ENCODE measurements at places on chromosomes 4 and X.

GRCh38 chr4:156388826-156389225 lies 435.2 kb upstream of the CTSO start:
- peak; percentile 33 for DNase-seq

DNA sequence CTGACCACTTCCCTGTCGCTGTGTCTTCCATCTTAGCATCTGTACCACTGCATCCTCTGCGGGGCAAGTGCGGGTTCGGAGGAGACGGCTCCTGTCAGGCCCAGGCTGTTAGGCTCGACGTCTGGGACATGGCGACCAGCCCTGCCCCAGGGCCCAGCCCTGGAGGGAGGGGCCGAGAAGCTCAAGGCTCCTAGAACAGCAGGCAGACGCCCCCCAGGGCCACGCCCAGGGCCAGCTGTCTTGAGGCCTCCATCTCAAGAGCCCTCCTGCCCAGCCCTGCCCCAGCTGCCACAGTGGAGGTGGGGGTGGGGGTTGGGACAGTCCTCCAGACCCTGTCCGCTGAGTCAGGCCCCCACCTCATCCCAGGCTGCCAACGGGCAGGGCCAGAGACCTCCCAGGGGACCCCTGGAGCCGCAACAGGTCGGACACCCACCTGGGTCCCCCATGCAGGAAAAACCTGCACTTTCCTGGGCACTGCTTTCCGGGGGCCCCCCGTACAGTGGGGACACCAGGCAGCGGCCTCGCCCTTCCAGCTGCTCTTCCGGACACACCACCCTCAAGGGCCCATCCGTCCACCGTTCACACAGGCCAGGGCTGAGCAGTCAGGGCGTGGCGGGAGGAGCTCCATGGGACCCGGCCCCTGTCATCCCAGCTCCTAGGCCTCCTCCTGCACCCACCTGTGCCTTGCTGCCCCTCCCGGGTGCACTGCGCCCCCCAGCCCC lies 83.1 kb downstream of the FAM53A start:
- DNase-seq, result no peak

DNA sequence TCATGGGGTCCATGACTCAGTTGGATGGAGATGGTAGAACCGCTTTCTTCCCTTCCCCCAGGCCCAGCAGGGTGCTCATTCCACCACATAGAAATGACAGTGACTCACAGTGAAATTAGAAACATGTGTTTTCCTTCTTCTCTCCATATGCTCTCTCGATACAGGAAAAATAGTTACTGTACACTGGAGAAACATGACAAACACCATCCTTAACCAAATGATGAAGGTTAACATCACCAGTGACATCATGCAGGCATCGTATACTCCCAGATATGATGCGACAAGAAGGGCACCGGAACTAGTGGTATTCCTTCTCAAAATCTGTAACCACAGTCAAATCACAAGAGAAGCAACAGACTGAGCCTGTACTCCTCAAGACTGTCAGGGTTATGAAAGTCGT lies 11.7 kb upstream of the RAB40A start:
- peak; percentile 88 for DNase-seq

DNA sequence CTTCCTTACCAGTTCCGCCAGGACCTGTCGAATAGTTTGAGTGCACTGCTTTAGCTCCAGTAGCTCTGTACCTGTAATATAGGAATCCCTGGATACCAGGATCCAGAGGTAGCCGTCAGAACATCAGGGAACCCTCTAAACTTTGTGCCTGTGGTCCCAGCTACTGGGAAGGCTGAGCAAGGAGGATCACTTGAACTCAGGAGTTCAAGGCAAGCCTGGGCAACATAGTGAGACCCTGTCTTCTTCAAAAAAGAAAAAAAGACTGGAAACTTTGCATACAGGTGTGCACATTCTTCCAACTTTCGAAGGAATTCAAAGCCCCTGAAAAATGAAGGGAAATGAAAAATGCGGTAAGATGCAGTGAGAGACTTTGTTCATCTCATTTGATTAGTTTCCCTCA lies 32.6 kb upstream of the FAM193A start:
- no peak for DNase-seq

- DNase-seq, result peak; percentile 16
These were observed 1240.7 kb downstream of the C4orf33 start for GRCh38 chr4:130336585-130337217.

DNA sequence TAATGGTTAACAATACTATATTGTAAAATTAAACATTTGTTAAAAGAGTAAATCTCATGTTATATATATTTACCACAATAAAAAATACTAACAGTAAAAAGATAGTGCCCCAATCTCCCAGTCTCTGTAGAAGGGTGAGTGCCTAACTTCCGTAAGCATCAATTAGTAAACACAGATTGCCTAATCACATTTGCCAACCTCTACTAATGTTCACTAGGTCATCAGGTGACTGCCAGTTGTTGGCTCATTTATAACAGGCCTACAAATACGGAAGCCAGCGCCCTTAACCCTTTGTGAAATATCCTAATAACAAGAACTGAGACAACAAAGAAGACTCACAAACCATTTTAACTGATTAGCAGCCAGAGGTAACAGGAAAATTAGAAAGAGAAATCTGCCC lies 345.1 kb downstream of the INPP4B start:
- no peak for DNase-seq

DNA sequence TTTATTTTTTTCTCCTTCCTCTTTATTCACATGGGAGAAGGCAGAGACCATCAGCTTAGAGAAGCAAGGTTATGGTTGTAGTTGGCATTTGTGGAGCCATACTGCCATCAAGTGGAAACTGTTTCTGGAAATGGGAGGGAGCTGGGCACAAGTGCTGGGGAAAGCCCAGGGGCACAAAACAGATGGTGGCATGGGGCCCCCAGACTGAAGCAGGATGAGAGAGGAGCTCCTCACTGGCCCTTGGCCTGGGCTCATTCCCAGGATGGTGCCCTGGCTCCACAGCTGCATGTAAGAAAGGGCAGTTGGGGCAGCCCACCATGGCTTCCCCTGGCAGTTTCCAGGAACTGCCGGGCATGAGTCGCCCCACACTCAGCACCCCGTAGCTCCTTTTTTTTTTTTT lies 59.2 kb downstream of the NBDY start:
- DNase-seq, result no peak

All from fibroblast of upper back skin (primary cell).